ENCODE measurements at places on chromosomes 16 and 17.

DNA sequence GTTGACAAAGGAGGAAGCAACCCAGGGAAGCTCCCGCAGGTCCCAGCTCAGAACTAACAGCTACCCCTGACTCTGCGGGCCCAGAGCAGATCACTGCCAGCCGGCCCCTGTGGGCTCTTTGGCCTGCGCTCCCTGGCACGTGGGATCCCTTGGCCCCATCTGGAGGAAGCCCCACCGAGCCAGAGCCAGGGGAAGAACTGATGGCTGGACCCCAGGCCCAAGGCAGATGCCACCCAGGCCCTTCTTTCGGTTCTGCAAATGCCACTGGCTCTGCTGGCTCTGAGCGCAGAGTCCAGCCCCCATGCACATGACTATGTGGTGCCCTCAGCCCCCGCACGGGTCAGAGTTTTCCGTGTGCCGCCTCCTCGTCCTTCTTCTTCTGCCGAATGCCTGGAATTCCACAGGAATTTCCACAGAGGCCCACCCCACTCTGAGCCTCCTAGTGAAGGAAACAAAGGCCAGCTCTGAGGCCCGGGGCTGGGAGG, 35.8 kb upstream of the SNN start:
- DNase-seq: no peak

DNA sequence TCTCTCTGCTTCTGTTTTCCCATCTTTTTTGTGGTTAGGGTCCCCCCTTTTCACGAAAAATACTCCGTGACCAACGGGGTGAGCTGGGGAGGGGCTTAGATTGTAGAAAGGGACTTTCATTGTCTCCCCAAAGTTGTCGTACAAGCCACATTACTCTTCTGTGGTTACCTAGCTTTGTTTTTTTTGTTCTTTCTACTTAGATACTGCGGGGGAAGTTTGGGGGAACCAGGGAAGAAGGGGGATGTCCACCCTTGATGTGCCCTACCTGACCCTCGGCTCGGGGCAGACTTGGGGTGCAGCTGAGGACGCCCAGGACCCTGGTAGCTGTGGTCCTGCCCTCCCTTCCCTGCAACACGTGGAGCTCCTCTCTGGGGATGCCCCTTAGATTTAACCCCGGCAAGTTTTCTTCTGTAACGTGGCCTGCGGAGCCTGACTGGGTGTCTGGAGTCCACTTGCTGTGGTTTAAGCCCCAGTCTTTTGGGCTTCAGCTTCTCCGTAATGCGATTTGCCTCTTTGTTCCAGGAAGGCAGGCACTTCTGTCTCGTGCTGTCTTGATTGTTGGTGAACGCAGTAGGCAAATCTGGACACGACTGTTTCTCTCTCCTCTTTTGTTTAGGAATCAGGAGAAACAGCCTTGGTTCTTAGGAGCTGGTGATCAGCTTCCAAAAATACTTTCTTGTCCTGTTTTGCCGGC, 892 bp downstream of the ABCC1 start:
- peak; percentile 23 for DNase-seq

- DNase-seq: no peak
Measured at GRCh38 chr16:81661082-81661481, 118.0 kb upstream of the PLCG2 start.

DNA sequence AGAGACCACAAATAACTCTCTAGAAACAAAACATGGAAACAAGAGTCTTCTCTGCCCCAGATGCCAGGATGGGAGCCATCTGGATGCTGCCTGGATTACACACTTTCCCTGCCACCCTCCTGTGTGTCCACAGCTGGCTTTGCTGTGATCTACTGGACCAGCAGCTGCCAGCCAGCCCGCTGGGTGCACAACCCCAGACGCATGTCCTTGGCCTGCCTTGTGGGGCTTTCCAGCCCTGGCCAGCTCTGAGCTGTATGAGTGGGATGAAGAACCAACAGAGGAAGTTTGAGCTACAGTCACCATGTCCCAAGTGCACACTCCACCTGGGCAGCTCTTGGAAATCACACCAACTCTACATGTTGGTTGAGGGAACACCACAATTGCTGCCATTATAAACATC, 57.0 kb upstream of the TNRC6C start:
- DNase-seq: no peak

DNA sequence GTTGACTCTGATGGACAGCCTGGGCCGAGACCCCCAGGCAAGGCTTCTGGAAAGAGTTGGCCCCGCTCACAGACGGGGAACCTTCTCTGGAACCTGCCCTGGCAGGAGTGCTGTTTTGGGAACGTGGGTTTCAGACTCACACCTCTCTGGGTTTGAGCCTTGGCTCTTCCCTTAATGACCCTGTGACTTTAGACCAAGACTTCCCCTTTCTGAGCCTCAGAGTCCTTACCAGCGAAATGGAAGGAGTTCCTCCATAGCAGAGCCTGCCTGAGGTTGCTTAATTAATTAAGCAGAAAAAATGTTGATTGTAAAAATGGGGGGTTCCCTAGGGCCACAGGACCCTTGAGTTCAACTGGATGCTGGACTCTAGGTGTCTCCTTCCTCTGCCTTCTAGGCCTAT, 408.2 kb downstream of the SEC14L1 start:
- DNase-seq: no peak

DNA sequence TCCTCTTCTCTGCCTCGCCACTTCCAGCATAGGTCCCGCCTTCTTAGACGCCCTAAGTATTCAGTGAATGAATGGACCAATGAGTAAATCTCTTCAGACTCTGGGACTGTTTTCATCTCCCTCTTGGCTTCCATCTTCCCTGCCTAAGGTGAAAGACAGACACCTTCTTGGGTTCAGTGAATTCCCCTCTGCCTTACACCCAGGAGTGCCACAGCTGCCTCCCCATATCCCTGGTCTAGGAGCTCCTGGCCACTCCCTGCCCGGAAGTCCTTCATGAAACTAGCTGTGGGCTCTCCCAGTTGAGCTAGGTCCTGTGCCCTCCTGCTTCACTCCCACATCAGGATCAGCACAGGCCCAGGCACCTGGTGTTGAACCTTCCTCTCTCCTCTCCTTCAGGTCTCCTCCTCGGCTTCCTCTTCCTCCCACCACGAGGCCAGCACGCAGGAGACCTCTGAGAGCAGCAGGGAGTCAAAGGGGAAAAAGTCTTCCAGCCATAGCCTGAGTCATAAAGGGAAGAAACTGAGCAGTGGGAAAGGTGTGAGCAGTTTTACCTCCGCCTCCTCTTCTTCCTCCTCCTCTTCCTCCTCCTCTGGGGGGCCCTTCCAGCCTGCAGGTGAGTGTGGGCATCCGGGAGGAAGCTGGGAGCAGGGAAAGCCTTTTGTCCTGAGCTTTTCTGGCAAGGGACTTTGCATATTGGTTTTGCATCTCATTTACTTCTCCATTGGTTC, 10.3 kb downstream of the MLLT6 start:
- no peak for DNase-seq

GRCh38 chr17:66040402-66040801, 151.5 kb downstream of the CEP112 start:
- DNase-seq: no peak

GRCh38 chr17:1275962-1276736, 3.3 kb upstream of the TRARG1 start:
- DNase-seq: peak; percentile 25

DNA sequence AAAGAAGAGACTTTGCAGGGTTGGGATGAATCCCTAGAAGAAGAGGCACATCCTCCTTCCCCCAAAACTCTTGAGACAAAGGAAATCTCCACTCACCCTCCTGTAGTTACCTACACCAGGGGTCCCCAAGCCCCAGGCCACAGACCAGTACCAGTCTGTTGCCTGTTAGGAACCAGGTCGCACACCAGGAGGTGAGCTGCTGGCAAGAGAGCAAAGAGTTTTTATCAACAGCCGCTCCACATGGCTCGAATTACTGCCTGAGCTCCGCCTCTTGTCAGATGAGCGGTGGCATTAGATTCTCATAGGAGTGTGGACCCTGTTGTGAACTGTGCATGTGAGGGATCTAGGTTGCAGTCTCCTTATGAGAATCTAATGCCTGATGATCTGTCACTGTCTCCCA, 98.9 kb downstream of the CCT6B start:
- no peak for DNase-seq

GRCh38 chr17:17778308-17779014, 58.3 kb downstream of the SREBF1 start:
- no peak for DNase-seq

DNA sequence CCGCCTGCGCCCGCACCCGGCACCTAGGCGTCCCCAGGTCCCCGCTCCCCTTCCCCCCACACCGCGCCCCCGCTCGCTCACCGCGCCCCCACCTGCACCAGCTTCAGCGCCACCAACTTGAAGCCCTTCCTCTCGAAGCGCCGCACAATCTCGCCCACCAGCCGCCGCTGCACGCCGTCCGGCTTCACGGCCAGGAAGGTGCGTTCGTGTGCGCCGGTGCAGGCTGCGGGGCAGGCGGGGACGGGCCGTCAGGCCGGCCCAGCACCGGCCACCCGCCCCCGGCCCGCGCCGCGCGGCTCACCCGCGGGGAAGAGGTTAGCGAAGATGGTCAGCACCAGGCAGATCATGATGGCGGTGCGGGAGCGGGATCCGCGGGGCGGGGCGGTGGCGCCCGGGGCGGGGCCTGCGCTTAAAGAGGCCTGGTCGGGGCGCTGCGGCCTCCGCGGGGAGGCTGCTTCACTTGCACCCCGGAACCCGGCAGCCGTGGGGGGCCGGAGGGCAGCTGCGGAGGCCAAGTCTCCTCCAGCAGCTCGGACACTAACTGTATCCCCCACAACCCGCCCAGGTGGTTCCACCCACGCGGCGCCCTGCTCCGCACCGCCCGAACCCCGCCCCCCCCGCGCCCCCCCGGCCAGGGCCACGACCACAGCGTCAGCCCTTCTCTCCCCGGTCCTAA, at the start of gene NME3:
Gene NME3 (minus strand): TSS at position 356 of the 676 bp plus-strand sequence. CDS start 9 bp downstream, at position 347.
- DNase-seq: peak; percentile 70

DNA sequence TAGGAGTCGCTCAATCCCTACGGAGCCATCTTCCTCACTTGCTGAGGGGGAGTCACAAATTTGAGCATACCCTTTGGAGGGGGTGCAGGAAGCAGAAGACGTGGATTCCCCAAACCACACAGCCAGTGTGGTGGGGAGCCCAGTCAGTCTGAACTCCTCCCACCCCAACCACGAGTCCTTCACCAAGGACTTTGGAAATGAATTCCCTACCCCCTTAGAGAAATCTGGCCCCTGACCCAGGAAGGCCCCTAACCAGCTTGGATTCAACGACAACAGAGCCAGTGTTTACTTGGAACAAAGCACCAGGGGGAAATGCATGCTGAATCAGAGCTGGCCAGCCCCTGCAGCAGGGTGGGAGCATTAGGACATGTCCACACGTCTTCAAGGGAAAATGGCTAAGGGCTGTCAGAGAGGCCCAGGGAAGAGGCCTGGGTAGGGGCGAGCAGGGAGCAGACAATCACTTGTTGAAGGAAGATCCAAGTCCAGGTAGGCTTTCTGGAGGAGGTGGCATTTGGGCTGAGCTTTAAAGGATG, 5.5 kb upstream of the TMEM92 start:
- no peak for DNase-seq

GRCh38 chr17:73267648-73268537, 6.2 kb upstream of the CPSF4L start:
- no peak for DNase-seq

GRCh38 chr17:78888941-78889518, 14.0 kb downstream of the CEP295NL start:
- DNase-seq: peak; percentile 8

All from NCI-H146 (cell line).